ENCODE measurements at places on chromosomes 2 and 18. TPM values are rescaled to one million over a fixed set of nuclear protein-coding genes. Genes with fewer than 3 reads are reported as not detected.

DNA sequence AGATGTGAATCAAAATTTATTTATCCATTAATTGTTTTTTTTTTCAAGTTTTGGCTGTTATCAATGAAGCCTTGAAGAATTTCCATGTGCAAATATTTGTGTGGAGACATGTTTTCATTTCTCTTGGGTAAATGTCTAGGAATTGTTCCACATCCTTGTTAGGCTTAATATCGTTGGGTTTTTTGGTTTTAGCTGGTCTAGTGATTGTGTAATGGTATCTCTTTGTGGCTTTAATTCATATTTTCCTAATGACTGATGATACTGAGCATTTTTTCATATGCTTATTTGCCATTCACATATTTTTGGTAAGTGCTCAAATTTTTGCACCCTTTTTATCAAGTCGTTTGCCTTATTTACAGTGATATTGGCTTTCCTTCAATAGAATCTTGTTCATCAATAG is 250.3 kb upstream of the EPHA4 start:
- DNase-seq = no peak

Gene KIF5C
- total RNA-seq = 7.6 TPM

- peak; percentile 67 for DNase-seq
Measured at GRCh38 chr2:72145289-72145657, 2.4 kb downstream of the CYP26B1 start.

- DNase-seq = peak; percentile 59
Measured at GRCh38 chr2:96798733-96799622, 17.1 kb upstream of the CNNM3 start.

Gene NXPH2
- total RNA-seq = 1.1 TPM

Gene BMP10
- not detected for total RNA-seq

DNA sequence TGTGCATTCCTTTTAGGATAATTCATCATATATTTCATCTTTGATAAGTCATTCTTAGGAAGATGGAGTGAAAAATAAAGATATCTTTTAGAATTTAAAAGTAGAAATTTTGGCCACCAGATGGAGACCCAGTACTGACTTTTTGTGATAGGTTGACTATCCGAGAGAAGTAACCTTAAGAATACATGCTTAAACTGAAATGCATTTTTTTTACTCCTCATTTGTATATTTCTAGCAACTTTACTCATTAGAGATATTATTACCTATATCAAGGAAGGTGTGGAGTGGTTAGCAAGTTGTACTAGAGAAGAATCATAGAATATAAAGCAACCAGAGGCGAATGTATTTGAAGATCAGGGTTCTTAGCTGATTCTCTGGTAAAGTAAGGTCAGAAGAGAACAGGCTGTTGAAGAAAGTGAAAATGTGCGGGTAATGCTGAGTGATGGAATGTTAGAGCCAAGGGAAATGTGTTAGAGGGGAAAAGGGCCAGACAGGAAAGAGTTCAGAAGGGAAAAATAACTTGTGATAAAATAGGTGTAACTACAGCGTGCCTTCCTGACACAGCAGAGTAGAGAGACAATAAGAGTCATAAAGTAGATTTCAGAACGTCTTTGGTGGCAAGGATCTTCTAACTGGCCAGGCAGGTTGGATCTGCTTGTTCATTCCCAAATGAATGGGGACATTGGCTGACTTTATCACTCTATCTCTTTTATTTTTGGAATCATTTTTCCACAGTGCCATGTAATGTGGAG is 52.3 kb downstream of the TDRD15 start:
- DNase-seq = no peak

Measured in sigmoid colon (tissue), 7 donors.